Calu3 (cell line): ENCODE measurements at places on chromosomes 6 and 20. TPM values are rescaled to one million over a fixed set of nuclear protein-coding genes. Genes with fewer than 3 reads are reported as not detected.

LBP gene
- total RNA-seq: not detected in 2 replicates

DEFB115 gene
- not detected in 2 replicates for total RNA-seq

RXRB gene
- 78.2 and 78.3 TPM in 2 replicates for total RNA-seq

F13A1 gene
- not detected in 2 replicates for total RNA-seq

DNA sequence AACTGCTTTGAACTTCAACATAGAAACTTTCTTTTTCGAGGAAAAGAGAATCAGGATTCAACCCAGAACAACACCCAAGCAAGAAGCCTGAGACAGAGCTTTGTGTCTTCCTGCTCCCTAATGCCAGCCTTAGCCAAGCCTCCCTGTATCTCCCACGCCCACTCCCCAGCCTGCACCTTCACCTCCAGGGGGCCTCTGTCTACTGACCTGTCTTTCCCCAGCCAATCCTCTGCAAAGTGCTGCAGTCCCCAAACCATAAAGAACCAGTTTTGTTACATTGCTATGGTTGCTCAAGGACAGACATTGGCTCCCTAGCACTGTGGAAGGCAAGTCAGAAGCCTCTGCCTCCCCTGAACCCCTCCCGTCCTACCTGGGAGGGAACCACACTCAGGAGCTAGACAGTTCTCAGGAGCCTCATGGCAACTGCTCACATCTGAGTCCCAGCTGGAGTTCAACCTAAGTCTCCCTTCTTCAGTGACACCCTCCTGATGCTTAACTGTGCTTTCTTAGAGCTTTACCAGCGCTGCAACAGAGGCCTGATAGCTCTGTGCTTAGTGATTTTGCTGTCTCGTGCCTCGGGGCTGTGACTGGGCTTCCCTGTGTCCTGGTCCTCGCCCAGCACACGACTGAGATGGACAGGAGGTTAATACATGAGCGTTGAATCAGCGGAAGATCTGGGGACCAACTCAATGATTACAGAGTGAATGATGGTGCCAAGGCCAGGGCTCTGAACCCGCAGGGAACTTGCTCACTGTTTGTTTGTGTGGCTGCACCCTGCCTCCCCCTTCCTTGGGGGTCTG, 101.5 kb upstream of the DUSP22 start:
- H3K27me3 ChIP-seq: peaks cover 22% of the 10 kb centered on the region
- DNase-seq: no peak
- no peaks in the 10 kb centered on the region for H3K4me1 ChIP-seq
- H3K27ac ChIP-seq: no peak overlapping the region

- peaks cover 95% of the 10 kb centered on the region for H3K27me3 ChIP-seq
- H3K36me3 ChIP-seq: no peaks in the 10 kb centered on the region
- H3K27ac ChIP-seq: no peak overlapping the region
- DNase-seq: no peak
- no peaks in the 10 kb centered on the region for H3K4me1 ChIP-seq
Measured at GRCh38 chr20:63255931-63256704, 1.9 kb upstream of the NKAIN4 start.

GRCh38 chr6:45450831-45451230, 73.1 kb upstream of the SUPT3H start:
- no peaks in the 10 kb centered on the region for H3K27me3 ChIP-seq
- no peak overlapping the region for H3K27ac ChIP-seq
- H3K36me3 ChIP-seq: peaks cover 3% of the 10 kb centered on the region
- H3K4me1 ChIP-seq: peaks cover 43% of the 10 kb centered on the region
- H3K4me3 ChIP-seq: no peak overlapping the region

- no peak for DNase-seq
- H3K4me3 ChIP-seq: peak overlapping the region; percentile 95
- peaks cover 18% of the 10 kb centered on the region for H3K4me1 ChIP-seq
- peak overlapping the region; percentile 89 for H3K27ac ChIP-seq
- no peaks in the 10 kb centered on the region for H3K27me3 ChIP-seq
Measured at GRCh38 chr20:63522981-63523611, 2.5 kb downstream of the PPDPF start.

DNA sequence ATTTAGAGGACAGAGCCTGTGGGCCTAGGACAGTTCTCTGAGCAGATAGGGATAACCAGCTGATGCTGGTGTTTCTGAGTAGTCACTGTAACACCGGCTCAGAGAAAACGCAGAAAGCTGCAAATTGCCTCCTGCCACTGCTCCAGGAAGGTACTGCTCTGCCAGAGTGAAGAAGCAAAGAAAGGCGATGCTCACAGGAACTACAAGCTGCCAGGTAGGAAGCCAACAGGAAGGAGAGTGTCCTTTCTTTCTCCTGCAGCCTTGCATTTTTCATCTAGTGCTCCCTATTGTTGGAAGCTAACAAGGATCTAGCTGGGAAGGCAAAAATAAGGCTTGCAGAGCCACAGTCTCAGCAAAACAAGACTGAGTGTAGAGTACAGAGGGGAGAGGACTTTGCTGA, 70.7 kb upstream of the RAB32 start:
- no peak for DNase-seq
- no peak overlapping the region for H3K27ac ChIP-seq
- H3K4me1 ChIP-seq: no peaks in the 10 kb centered on the region
- H3K27me3 ChIP-seq: no peaks in the 10 kb centered on the region
- H3K36me3 ChIP-seq: no peaks in the 10 kb centered on the region

DNA sequence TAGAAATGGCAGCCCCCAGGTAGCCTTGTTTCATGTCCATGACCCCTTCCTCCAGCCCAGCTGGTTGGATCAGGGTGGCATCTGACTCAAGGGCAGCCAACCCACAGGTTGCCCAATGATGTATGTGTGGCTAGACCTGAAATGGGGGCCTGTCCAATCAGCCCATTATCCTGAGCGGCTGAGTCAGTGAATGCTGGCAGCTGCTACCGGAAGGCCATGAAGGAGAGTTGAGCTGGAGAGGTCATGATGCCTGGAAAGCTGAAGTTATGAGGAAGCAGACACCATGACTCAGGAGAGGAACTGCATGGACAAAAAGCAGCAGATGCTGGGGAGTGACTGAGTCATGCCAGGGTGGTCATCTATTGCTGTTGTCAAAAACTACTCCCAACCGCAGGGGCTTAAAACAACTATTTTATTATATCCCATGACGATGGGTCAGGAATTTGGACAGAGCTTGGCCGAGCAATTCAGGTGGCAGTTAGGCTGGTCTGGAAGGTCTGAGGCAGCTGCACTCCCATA, 67.3 kb downstream of the MDGA1 start:
- peak overlapping the region; percentile 67 for H3K27ac ChIP-seq
- peak; percentile 91 for DNase-seq
- H3K4me3 ChIP-seq: no peak overlapping the region
- peaks cover 8% of the 10 kb centered on the region for H3K36me3 ChIP-seq

GRCh38 chr6:16380220-16380809, 141.9 kb downstream of the GMPR start:
- H3K4me1 ChIP-seq: no peaks in the 10 kb centered on the region
- DNase-seq: no peak
- H3K4me3 ChIP-seq: no peak overlapping the region
- no peak overlapping the region for H3K27ac ChIP-seq

DNA sequence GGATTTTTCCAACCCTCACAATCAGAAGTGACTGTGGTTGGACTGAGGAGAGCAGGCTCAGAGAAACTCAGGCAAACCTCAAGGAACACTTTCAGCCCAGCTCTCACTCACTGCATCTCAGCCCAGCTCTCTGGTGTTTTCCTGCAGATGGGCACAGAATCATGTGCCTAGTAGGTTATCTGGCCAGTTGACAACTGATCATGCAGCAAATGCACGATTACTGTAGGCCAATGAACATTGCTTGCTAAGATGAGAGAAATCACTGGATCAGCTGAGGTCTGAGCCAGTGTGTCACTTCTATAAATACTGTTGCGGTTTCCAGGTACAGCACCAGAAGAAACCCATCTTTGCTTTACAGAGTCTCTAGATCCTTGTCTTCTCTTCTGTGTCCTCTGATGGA, 540.5 kb downstream of the CD83 start:
- no peaks in the 10 kb centered on the region for H3K36me3 ChIP-seq
- no peak overlapping the region for H3K4me3 ChIP-seq
- no peak for DNase-seq
- no peaks in the 10 kb centered on the region for H3K27me3 ChIP-seq
- H3K4me1 ChIP-seq: no peaks in the 10 kb centered on the region

DNA sequence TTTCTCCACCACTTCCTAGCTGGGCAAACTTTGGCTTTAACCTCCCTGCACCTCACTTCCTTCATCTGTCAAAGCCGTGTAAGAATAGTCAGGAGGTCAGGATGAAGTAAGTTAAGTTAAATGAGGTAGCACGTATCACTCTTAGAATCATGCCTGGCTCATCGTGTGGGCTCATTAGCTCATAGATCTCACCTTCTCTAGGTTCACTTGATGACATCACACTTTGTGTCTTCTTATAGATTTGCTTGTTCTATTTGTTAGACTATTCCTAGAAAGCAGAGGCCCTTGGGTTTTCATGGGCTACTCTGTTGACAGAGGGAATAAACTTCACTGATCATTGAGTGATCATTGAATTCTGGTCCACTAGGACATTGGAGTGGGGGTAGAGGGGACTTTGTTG, 12.2 kb upstream of the NCOA5 start:
- no peak overlapping the region for H3K27ac ChIP-seq
- peaks cover 68% of the 10 kb centered on the region for H3K27me3 ChIP-seq
- H3K4me1 ChIP-seq: no peaks in the 10 kb centered on the region
- no peaks in the 10 kb centered on the region for H3K36me3 ChIP-seq
- DNase-seq: no peak

GRCh38 chr6:34143196-34143883, 2.5 kb downstream of the GRM4 start:
- peaks cover 9% of the 10 kb centered on the region for H3K4me1 ChIP-seq
- H3K27me3 ChIP-seq: peaks cover 100% of the 10 kb centered on the region
- no peak overlapping the region for H3K27ac ChIP-seq
- no peak for DNase-seq
- peaks cover 5% of the 10 kb centered on the region for H3K36me3 ChIP-seq
- peak overlapping the region; percentile 78 for H3K4me3 ChIP-seq

DNA sequence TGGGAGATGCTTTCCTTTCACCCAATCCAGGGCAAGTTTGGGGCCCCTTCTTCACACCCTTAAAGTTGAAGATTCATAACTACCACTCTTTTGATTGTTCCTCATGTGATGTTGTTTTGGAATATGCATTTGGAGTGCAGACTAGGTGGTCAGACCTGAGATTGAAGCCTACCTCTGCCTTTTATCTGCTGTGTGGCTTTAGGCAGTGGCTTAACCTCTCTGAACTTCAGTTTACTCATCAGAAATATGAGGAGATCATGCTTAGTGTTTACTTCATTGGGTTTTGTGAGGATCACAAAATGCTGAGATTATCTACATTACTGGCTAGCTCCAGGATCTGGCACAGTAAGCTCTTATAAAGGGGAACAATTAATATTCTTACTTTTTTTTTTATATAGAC, 26.4 kb upstream of the TCP11 start:
- no peak for DNase-seq
- no peak overlapping the region for H3K27ac ChIP-seq
- H3K4me1 ChIP-seq: peaks cover 35% of the 10 kb centered on the region
- peaks cover 15% of the 10 kb centered on the region for H3K27me3 ChIP-seq
